Inflammatory macrophage (primary cell): ENCODE measurements at places on chromosomes 11 and 22.

GRCh38 chr11:27995083-27995482 is 112.9 kb downstream of the KIF18A start:
- no peak for DNase-seq

DNA sequence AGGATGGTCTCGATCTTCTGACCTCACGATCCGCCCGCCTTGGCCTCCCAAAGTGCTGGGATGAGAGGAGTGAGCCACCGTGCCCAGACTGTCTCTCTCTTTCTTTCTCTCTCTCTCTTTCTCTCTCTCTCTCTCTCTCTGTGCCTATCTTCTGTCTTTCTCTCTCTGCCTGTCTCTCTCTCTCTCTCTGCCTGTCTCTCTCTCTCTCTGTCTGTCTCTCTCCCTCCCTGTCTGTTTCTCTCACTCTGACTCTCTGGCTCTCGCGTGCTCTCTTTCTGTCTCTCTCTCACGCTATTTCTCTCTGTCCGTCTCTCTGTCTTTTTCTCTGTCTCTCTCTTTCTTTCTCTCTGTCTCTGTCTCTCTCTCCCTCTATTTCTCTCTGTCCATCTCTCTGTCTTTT is 3911.2 kb upstream of the OR11H1 start:
- DNase-seq: no peak

DNA sequence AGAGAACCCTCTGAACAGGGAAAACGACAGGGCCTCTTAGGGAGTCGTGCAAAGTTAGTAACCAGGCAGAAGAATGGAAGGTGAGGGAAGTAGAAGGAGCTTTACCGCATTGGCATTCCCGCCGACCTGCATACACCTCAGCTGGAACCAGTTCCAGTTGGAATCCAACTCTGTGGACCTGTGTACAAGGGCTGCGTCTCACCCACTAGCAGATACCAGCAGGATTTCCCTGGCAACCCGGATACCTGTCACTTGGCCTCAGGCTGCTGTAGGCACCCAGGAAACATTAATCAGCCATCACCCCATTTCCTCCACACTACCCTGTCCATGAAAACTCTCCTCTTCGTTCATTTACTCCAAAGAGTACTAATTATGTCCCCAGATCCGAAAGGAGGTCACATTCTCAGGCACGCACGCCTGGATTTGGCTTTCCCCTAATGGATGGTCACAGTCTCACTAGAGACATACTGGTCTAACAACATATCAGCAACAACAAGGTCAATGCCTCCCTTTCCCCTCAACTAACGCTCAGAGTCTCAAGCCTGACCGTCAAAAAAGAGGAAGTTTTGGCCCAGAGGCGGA is 842 bp downstream of the ARFGAP2 start:
- DNase-seq: peak; percentile 83

- DNase-seq: no peak
These were observed 15.9 kb downstream of the BCR start for GRCh38 chr22:23196165-23196564.

GRCh38 chr11:46743693-46744339 is 24.8 kb downstream of the F2 start:
- DNase-seq: no peak

GRCh38 chr11:4606231-4607015 is 1.6 kb downstream of the TRIM68 start:
- no peak for DNase-seq

- DNase-seq: no peak
These were observed 44.7 kb downstream of the IRAG1 start for GRCh38 chr11:10648871-10649270.

DNA sequence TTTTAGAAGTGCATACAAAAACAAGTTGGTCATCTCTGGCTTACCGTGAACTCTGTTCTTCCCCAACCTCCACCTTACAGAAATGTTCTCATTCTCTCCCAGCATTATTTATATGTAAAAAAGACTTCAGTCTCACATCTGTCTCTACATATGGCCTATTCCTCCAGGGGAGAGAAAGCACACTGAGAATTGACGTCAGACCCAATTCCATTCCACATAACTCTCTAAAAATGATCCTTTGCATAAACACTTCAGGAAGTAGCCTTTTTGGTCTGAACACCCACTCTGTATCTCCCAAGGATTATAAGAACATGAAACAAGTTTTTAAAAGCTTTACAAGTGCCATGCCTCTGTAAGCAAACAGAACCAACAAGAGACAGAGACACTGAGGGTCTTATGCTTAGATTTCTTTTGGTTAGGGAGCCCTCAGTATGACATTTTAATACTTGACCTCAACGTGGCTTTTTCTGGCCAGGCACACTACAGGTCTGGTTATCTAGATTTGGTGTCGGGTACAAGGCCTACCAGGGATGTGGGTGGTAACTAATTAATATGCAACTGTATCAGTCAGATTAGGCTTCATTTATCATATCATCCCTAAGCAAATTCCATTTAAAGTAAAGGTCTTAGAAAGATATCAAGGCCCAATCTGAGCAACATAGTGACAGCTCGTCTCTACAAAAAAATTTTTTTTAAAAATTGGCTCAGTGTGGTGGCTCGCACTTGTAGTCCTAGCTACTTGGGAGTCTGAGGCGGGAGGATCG is 48.5 kb upstream of the PPP2R1B start:
- no peak for DNase-seq

DNA sequence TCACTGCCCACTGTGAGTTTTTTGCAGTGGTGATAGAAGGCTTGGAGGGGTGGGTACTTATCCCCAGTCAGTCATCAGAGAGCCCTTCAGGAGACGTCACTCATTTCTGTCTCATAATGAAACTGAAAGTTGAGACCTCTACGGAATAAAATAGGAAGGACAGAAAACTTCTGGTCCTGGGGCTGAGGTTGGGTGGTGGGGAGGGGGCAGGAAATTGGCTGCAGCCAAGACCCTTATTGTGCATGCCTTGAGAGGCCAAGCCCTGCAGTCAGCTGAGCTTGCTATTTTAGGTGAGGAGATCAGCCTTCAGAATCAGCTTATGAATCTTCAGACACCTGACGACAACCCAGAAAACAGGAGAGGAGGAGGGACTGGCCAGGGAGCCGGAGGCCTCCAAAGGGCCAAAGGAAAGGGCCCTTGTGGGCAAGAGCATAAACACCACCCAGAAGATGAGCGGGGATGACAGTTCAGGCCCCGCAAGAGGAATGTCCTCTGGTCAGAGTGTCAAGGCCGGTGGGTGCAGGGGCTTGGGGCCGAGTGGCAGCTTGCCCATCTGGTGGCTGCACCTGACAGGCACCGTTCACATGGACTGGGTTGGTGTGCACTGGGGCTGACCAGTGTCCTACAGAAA is 17.9 kb upstream of the ADA2 start:
- peak; percentile 71 for DNase-seq

GRCh38 chr22:47750086-47750485 is 987.6 kb downstream of the TBC1D22A start:
- DNase-seq: no peak
